ENCODE measurements at places on chromosomes 4 and X.

GRCh38 chr4:113636438-113636818 lies 125.1 kb downstream of the CAMK2D start:
- no peak for DNase-seq

DNA sequence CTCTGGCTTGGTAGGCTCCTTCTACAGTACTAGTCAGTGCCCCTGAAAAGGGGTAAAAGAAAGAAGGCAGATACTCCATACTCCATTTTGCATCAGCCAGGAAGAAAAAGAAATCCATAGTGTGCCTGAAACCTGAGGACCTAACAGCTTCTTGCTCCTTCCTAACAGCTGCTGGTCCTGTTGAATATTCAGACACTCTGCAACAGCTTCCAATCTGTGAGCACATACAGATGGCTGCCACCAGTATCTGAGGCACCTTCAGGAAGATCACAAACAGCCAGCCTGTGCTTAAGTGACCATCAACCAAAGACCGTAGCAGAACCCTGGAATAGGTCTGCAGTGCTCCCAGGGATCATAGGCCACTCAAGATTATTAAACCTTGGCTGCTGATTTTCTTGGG lies 4.3 kb downstream of the GIMD1 start:
- no peak for DNase-seq

- DNase-seq, result no peak
Measured at GRCh38 chr4:5118994-5119835, 67.9 kb downstream of the STK32B start.

DNA sequence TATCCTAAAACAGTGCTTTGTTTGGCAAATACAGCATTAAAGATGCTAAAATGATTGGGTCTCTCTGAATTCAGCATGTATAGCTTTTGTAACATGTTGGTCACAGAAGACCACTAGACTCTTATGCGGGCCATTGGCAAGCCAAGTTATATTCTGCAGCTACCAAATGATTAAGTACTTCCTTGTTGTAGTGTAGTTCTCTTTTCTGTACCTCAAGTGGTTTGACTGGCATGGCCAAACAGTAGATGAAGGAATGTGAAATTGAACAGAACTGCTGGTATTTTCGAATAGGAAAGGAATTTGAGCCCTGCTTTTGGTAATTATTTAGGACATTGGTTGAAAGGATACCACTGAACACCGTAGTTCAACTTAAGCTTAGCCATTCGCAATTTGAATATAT lies 193.9 kb upstream of the GPC4 start:
- no peak for DNase-seq

- DNase-seq, result no peak
Measured at GRCh38 chr4:4866866-4867374, 7.5 kb downstream of the MSX1 start.

GRCh38 chr4:6532658-6533057 lies 42.3 kb upstream of the MAN2B2 start:
- DNase-seq, result no peak

DNA sequence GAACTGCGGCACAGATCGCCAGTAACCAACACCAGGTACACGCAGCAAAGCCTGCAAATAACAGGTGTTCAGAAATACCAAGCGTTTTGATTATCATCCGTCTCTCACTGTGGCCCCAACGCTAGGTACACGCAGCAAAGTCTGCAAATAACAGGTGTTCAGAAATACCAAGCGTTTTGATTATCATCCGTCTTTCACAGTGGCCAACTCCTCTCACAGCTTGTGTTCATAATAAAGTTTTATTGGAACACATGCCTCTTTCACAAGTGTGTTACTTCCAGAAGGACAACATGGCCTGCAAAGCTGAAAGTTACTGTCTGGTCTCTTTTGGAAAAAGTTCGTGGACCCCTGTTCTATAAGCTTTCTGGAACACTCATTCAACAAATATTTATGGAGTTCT lies 153.1 kb downstream of the AFAP1 start:
- peak; percentile 51 for DNase-seq

GRCh38 chr4:40187386-40187906 lies 9.4 kb upstream of the RHOH start:
- no peak for DNase-seq

GRCh38 chr4:55849724-55850123 lies 3.7 kb upstream of the EXOC1 start:
- no peak for DNase-seq

- no peak for DNase-seq
Measured at GRCh38 chr4:128528793-128529553, 241.4 kb upstream of the PGRMC2 start.

GRCh38 chrX:154815274-154815818 lies 10.1 kb upstream of the MPP1 start:
- DNase-seq, result no peak

DNA sequence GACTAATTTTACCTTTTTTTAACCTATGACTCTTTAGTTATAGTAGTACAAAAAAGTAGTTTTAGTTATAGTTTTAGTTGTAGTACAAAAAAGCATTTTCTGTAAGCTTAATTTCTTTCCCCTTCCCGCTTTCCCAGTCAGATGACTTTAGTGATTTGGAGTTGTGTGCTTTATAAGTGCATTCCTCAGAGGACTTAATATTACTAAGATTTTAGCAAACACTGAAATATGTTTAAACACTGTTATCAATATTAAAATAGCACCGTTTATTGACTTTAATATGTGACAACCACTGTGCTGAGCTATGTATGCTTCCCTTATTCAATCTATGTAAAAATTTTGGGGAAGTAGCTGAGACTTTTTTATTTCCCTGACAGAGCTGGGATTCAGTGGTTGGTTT lies 22.8 kb downstream of the GUF1 start:
- no peak for DNase-seq

DNA sequence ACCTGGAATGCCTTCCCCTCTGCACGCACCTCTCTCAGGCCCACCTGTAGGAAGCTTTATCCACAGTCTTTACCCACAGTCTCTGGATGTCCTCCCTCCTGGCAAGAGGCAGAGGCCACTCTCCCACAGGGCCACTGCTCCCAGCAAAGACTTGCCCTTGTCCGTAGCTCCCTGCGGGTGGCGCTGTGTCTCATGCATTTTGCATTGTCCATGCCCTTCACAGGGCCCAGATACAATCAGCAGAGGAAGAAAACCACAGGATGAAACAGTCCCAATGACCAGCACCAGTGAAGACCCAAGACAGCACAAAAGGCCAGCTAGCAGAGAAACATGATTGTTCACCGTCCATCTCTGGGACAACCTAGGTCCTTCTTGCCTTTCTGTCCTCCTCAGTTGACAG lies 2.1 kb upstream of the NSG1 start:
- no peak for DNase-seq

DNA sequence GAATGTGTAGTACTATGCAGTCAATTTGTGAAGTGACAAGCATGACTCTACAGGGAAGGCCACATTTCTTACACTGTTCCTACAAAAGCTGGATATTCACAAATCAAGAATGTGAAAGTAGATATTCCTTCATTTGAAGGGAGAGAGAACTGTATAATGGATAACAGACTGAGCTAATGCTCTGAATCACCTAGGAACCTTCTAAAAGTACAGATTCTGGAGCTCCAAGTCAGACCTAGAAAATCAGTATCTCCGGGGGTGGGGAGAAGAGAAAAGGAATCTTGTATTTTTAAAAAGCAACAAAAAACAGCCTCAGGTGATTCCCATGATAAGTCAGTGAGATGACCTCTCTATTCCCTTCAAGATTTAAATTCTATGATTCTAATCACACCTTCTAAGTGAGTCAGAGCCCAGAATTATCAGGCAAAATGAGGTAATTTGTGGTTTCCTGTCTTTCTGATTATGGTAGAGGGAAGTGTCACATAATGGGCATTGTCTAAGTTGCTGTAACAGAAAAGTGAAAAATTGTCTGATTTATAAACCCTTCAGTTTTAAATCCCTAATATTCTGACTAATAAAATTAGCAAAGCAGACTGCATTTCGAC lies 80.9 kb downstream of the IL21 start:
- no peak for DNase-seq

DNA sequence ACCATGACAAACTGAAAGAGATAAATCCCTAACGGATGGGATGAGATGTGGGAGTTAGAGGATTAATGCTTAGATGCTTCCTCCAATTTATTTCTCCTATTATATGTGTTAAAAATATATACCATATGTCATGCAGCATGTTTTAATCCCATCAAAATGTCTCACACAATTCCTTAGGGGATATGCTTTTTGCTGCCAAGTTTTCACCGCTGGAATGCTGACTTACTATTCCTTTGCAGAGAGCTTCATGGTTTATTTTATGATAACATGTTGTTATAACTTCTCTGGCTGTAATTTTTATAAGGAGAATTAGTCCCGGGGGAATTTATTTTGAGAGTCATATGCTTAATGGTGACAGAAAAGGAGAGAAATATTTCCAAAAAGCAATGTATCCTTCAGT lies 670.3 kb downstream of the IL1RAPL1 start:
- DNase-seq, result no peak

GRCh38 chr4:150123087-150123486 lies 44.8 kb downstream of the DCLK2 start:
- DNase-seq, result no peak

GRCh38 chr4:13328591-13328990 lies 155.5 kb downstream of the RAB28 start:
- DNase-seq, result no peak

GRCh38 chrX:150451953-150452352 lies 88.8 kb downstream of the MAMLD1 start:
- DNase-seq, result no peak

- DNase-seq, result no peak
Measured at GRCh38 chrX:44927398-44927797, 54.4 kb downstream of the KDM6A start.

GRCh38 chr4:8199594-8200301 lies 658 bp downstream of the SH3TC1 start:
- DNase-seq, result no peak

- DNase-seq, result no peak
Measured at GRCh38 chr4:15104825-15105224, 102.5 kb downstream of the CPEB2 start.

GRCh38 chr4:122826079-122826527 lies 528 bp upstream of the FGF2 start:
- no peak for DNase-seq

DNA sequence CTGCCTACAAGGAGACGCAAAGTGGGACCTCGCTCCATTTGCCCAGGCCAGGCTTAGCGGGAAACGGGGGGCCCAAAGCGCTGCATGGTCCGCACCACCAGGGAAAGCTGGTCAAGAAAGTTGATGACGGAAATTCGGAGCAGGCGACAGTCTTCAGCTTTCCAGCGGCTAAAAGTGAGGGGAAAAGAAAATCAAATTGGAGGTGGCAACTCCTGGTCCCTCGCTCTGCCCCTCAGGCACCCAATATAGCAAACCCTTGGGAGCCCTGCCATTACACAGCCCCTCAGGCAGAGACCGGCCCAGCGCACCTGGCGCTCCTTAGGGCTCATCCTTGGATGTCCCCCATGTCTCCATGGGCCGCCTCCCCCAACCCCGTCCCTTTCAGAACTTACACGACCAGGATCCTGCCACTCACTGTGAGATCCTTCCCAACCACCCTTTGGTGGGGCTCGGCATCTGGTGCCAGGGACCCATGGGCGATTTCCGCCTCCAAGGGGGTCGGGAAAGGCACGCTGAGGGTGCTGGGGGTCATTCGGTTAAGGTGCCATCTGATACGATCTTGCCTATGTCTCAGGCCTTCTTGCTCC lies 1.1 kb downstream of the LAGE3 start:
- DNase-seq, result no peak

- no peak for DNase-seq
Measured at GRCh38 chr4:107253579-107254068, 217.5 kb upstream of the DKK2 start.

- DNase-seq, result no peak
Measured at GRCh38 chrX:17706676-17707075, 30.6 kb upstream of the SCML1 start.

- DNase-seq, result no peak
Measured at GRCh38 chrX:9233141-9233540, 199.2 kb upstream of the FAM9B start.

GRCh38 chr4:90349636-90350035 lies 222.4 kb downstream of the CCSER1 start:
- DNase-seq, result no peak

DNA sequence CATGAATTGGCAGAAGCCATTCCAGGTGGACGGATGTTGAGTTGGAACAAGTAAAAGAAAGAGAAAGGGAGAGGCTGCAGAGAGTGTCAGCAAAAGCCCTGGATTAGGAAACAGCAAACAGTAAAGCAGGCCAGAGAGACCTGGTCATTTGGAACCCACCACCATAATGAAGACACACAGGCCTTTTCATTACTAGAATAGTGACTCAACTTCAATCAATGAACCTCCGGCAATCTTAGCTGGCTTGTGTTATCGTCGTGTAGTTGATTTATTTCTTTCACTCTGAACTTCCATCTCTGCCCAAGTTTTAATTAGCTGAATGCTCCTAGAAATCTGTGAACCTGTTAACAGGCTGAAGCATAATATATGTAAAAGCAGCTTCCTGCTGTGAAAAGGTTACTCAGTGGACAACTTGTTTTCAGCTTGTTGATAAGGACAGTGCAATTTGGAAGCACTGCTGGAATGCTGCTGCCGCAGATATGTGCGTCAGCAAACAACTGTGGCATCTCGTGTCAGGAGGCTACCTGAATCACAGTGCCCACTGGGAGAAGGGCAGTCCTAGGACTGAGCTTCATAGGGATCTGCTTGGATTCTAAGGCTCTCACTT lies 68.8 kb downstream of the SPANXN4 start:
- no peak for DNase-seq

Data from LNCaP clone FGC (cell line).